ENCODE measurements at places on chromosomes 7 and 10. TPM values are rescaled to one million over a fixed set of nuclear protein-coding genes. Genes with fewer than 3 reads are reported as not detected.

MGAM2 gene
- 0.11 TPM for total RNA-seq

DIP2C gene
- 28.3 TPM for total RNA-seq

IKZF1 gene
- total RNA-seq, result 3.5 TPM

CALN1 gene
- total RNA-seq, result not detected

SPDYE2B gene
- not detected for total RNA-seq

CPN1 gene
- not detected for total RNA-seq

TRIM74 gene
- 0.81 TPM for total RNA-seq

HOXA10 gene
- not detected for total RNA-seq

COL13A1 gene
- total RNA-seq, result 1.0 TPM

THAP5 gene
- 20.3 TPM for total RNA-seq

GRID2IP gene
- total RNA-seq, result not detected

OGDHL gene
- total RNA-seq, result 1.9 TPM

CUZD1 gene
- total RNA-seq, result not detected

NCF1 gene
- total RNA-seq, result 4.2 TPM

CYP26C1 gene
- total RNA-seq, result 0.05 TPM

SPDYE3 gene
- total RNA-seq, result not detected

HTRA1 gene
- 41.6 TPM for total RNA-seq

IMPDH1 gene
- 25.5 TPM for total RNA-seq

FKBP6 gene
- not detected for total RNA-seq

AMPH gene
- total RNA-seq, result 2.4 TPM

PNLIPRP3 gene
- not detected for total RNA-seq

GHRHR gene
- not detected for total RNA-seq

HECW1 gene
- total RNA-seq, result not detected

KCNH2 gene
- total RNA-seq, result 97.3 TPM

PTTG1IP2 gene
- total RNA-seq, result not detected

PAX4 gene
- total RNA-seq, result not detected

KCND2 gene
- not detected for total RNA-seq

ACBD7 gene
- not detected for total RNA-seq

CYP3A4 gene
- not detected for total RNA-seq

ZNF804B gene
- total RNA-seq, result not detected

ARHGAP22 gene
- total RNA-seq, result 3.5 TPM

ZDHHC16 gene
- total RNA-seq, result 19.1 TPM

SMO gene
- total RNA-seq, result 4.6 TPM

C10orf62 gene
- total RNA-seq, result 0.97 TPM

RGR gene
- total RNA-seq, result 1.9 TPM

AKR1C4 gene
- total RNA-seq, result not detected

NME8 gene
- total RNA-seq, result not detected

ACTL6B gene
- not detected for total RNA-seq

Data from Right ventricle myocardium inferior (tissue), 1 donor.